Upper lobe of left lung (tissue), 6 donors: ENCODE measurements at places on chromosomes 5 and 9. TPM values are rescaled to one million over a fixed set of nuclear protein-coding genes. Genes with fewer than 3 reads are reported as not detected.

SYK gene
- total RNA-seq = 91.6 TPM

GRCh38 chr5:157323107-157323706 is 57.3 kb downstream of the CYFIP2 start:
- no peaks in the 10 kb centered on the region for H3K4me1 ChIP-seq
- H3K4me3 ChIP-seq = no peak overlapping the region
- H3K27ac ChIP-seq = no peak overlapping the region
- no peaks in the 10 kb centered on the region for H3K27me3 ChIP-seq
- H3K36me3 ChIP-seq = peaks cover 11% of the 10 kb centered on the region

GRCh38 chr5:139696894-139697658 is 48.9 kb downstream of the CXXC5 start:
- DNase-seq = peak; percentile 88
- peak overlapping the region; percentile 36 for H3K4me3 ChIP-seq
- peaks cover 28% of the 10 kb centered on the region for H3K4me1 ChIP-seq
- H3K27me3 ChIP-seq = no peaks in the 10 kb centered on the region

DNA sequence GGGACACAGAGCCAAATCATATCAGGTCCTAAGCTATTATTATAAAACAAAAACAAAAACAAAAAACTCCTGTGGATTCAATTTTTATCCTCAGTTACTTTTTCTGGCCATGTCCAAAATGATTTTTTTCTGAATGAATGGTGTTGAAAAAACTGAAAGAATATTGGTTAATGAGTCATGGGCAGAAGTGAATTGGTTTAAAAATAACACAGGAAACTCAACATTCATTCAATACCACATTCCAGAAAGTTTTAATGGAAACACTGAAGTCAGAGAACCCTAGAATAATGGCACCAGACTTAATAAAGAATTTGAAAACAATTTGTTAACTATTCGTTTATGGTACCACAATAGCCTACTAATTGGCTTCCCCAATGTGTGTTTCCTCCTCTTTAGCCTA is 102.4 kb upstream of the CDH9 start:
- H3K36me3 ChIP-seq = no peaks in the 10 kb centered on the region
- no peak overlapping the region for H3K27ac ChIP-seq
- H3K4me1 ChIP-seq = no peaks in the 10 kb centered on the region
- DNase-seq = no peak
- no peak overlapping the region for H3K4me3 ChIP-seq

HACD4 gene
- 7.1 TPM for total RNA-seq

DNA sequence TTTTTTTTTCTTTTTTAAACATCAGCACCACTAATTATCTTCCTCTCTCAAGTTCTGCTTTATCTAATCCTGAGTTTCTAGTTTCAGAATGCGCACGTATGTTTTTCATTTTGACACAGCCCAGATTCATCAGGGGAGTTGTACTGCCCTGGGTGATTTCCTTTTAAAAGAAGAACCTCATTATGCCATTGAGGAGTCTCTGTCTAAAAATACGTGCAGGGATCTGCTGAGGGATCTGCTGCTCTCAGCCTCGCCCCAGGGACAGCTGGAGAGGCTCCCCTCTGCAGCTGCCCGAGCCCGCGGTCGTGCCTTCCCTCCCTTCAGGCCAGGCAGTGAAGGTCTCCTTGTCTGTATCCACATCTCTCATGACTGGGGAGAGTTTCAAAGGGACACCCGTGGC is 273.1 kb downstream of the ARHGEF28 start:
- no peak overlapping the region for H3K27ac ChIP-seq
- no peak overlapping the region for H3K4me3 ChIP-seq
- no peaks in the 10 kb centered on the region for H3K27me3 ChIP-seq
- no peak for DNase-seq
- H3K36me3 ChIP-seq = no peaks in the 10 kb centered on the region

DNA sequence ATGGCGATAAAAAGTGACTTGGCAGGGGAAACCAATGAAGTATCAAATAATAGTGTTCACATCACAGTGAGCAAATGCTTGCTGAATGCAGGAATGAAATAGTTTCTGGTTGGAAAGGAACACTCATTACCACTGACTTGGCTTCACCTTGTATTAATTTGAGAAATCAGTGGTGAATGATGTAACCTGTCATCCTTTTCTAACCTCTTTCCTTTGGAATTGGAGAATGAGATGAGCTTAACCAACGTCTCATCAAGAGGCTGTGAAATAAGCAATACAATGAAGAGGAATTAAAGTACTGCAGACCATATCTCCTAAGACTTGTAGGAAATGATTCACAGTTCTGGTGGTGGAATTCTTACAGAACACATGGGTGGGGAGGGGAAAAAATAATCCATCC is 192.2 kb downstream of the DMAC1 start:
- no peak for DNase-seq
- no peak overlapping the region for H3K27ac ChIP-seq
- H3K4me1 ChIP-seq = no peaks in the 10 kb centered on the region
- no peak overlapping the region for H3K4me3 ChIP-seq
- H3K27me3 ChIP-seq = no peaks in the 10 kb centered on the region

- no peaks in the 10 kb centered on the region for H3K27me3 ChIP-seq
- no peaks in the 10 kb centered on the region for H3K4me1 ChIP-seq
- no peak overlapping the region for H3K4me3 ChIP-seq
- no peak overlapping the region for H3K27ac ChIP-seq
- no peaks in the 10 kb centered on the region for H3K36me3 ChIP-seq
Measured at GRCh38 chr5:337563-338130, 16.1 kb downstream of the AHRR start.

GRCh38 chr5:21254161-21254560 is 1266.2 kb upstream of the CDH18 start:
- no peak overlapping the region for H3K4me3 ChIP-seq
- H3K36me3 ChIP-seq = no peaks in the 10 kb centered on the region
- DNase-seq = no peak

RFESD gene
- 1.6 TPM for total RNA-seq

LECT2 gene
- not detected for total RNA-seq

DNA sequence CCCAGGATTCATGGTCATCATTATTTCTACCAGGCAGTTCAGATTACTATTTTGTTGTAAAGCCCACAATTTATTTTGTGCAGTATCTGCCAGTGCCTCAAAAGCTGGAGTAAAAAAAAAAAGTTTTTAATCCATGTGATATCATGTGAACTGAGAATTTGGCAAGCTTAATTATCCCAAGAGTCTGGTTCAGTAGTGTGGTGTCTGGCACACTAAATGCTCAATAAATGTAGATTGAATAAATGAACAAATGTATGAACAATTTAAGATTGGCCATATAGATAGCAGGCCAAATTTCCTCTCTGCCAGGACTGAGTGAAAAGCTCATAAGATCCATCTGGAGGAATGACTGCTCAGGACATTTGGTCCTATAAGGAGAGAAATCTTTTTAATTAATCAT is 533.0 kb downstream of the TLE1 start:
- H3K4me1 ChIP-seq = no peaks in the 10 kb centered on the region
- H3K27ac ChIP-seq = no peak overlapping the region
- H3K4me3 ChIP-seq = no peak overlapping the region
- DNase-seq = no peak
- H3K36me3 ChIP-seq = no peaks in the 10 kb centered on the region

DNA sequence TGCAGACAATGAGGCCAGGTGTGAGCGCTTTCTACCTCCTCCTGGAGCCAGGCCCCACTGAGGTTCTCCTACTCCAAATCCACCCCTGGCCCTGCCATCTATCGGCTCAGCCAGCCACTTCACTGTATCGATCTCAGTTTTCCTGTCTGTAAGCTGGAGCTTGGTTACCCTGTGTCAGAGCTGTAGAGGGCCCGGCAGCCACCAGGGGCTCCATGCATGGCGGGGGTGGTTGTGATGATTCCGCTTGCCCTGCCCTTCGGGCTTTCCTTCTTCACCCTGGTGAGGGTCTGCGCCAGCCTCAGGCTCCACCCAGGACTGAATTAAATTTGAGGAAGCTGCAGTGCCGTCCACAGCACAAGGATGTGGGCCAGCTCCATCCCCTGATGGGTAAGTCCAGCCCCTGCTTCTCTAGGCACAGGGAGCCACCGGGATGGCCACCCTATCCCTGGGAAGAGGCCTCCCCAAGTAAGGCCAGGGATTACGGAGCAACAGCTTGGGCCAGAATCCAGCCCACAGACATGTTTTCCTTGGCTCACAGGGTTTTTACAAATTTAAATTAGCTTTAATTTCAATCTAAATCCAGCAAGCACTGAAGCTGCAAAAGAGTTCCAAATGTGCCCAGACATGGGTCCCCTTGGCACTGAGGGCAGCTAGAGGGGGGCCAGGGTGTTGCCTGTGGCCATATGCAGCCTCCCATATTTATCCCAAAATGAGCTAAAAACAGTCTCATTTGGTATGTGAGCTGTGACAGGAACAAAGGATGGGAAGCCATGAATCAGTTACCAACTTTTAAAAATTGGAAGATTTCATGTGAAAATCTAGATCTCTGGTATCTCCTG is 89.1 kb upstream of the FBXW11 start:
- H3K27ac ChIP-seq = no peak overlapping the region
- H3K4me1 ChIP-seq = no peaks in the 10 kb centered on the region
- H3K27me3 ChIP-seq = no peaks in the 10 kb centered on the region
- no peak overlapping the region for H3K4me3 ChIP-seq

DNA sequence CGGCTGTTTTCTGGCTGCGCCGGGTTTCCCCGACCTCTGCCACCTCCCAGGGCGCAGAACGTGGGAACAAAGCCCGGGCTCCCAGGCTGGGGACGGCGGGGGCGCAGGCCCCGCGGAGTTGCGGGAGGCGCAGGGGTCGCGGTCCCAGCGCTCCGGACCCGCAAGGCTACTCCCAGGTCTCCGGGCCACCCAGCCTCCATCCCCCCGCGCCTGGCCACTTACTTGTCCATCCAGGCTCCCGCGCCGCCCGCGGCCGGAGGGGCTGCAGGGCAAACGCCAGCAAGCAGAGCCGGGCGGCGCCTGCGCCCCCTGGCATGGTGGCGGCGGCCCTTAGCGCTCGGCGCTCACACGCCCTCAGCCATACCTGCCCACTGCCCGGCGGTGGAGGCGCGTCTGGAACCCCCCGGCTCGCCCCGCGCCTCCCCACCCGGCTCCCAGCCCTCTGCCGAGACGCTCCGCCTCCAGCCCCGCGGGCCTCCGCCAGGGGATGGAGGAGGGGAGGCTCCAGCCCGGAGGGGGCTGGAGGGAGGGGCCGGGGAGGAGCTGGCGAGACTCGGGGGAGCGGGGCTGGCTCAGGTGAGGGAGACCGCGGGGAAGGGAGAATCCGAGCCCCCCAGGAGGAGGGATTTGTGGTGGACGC is at the start of gene ADAM19:
TSS of gene ADAM19 (minus strand) at position 395 of the 640 bp plus-strand sequence. CDS start at position 316, 79 bp downstream.
- peak within 1 kb of the TSS; percentile 91 for H3K4me3 ChIP-seq
- no peaks in the 10 kb centered on the region for H3K36me3 ChIP-seq
- peaks cover 38% of the 10 kb centered on the region for H3K4me1 ChIP-seq
- H3K27ac ChIP-seq = peak within 1 kb of the TSS; percentile 88
- peaks cover 10% of the 10 kb centered on the region for H3K27me3 ChIP-seq
- DNase-seq = peak; percentile 91

F12 gene
- total RNA-seq = 2.1 TPM
